ENCODE measurements at places on chromosomes 2 and 18.

DNA sequence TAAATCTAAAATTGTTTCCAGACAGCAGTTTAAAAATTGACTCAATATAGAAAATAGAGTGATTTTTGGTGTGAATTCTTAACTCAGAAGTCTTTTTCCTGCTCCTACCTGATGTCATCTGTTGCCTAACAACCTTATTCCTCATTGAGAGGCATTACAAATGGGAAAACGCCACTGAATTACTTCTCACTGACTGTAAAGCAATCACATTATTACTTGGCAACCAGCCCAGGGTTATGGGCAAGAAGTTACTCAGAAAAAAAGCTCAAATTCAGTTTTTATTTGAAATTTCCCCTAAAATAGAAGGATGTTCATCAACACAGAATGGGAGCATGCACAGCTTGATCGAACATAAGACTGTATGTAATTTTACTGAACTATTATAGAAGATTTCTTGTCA is 201.8 kb upstream of the GULP1 start:
- no peak for DNase-seq

- DNase-seq = no peak
Observed at GRCh38 chr2:9532421-9532820, 23.2 kb downstream of the ADAM17 start.

GRCh38 chr18:65487569-65487968 is 263.2 kb upstream of the CDH7 start:
- DNase-seq = no peak

- no peak for DNase-seq
Observed at GRCh38 chr2:98438190-98439133, 6.2 kb upstream of the INPP4A start.

GRCh38 chr18:12408247-12408869 is 629 bp downstream of the PRELID3A start:
- no peak for DNase-seq

DNA sequence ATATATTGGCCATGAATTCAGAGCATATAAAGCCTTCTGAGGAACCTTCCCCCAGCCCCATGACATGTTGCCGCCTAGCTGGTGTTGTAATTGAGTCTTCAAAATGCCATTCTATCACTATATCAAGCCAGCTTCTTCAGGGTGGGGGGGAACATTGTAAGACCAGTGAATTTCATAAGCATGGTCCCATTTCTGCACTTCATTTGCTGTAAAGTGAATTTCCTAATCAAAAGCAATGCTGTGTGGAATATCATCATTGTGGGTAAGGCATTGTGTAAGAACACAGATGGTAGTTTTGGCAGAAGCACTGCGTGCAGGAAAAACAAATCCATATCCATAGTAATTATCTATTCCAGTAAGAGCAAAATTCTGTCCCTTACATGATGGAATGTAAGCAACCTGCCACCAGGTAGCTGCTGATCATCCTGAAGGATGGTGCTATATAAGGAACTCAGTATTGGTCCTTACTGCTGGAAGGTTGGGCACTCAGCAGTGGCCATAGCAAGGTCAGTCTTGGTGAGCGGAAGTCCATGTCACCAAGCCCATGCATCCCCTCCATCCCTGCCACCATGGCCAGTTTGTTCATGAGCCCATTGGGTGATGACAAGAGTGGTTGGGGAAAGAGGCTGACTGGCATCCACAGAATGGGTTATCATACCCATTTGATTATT is 159.4 kb downstream of the COPS8 start:
- DNase-seq = no peak

DNA sequence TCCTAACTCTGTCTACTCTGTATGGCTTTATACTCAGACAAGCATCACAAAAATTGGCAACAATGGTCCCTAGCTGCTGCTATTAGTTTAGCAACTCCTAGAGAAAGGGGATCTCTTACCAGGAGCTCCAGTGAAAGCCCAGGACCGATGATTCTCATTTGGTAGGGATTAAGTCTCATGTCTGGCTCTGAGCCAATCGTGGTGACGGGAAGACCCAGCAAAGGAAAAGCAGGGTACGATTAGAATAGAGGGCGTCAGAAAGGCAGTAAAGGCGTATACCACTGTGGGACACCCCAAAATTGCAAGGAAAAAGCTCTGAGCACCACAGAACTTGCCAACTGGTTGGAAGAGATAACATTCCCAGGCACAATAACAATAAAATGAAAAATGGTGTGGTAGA is 129.5 kb downstream of the MTCL1 start:
- no peak for DNase-seq

DNA sequence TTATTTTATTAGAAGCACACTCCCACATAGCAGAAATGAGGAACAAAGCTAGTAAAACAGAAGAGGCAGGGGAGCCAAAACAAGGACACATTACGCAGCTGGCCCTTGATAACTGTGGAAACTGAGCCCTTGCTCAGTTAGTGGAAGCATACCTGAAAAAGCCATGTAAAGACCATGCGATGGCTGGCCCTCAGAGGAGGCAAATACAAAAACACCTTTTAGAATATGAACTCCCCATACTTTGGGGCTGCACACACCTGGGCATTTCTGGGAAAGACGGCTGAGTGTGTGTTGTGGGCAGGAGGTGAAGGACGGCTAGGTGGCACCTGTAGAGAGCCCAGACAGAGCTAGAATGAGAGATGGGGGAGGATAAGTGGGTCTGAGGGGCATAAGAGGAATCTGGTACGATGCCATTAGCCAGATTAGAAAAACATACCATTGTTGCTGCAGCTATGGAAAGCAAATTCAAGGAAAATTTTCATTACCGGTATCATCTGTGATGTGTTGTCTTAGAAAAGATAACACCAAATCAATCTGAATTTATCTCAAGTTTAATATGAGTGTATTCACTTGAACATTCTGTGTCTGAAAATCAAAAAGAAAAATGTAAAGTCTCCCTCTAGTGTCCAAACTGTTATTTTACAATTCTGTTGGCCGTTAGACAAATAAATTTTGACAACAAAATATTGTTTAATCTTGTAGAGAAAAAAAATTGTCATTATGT is 45.2 kb upstream of the SULT1C3 start:
- DNase-seq = no peak

DNA sequence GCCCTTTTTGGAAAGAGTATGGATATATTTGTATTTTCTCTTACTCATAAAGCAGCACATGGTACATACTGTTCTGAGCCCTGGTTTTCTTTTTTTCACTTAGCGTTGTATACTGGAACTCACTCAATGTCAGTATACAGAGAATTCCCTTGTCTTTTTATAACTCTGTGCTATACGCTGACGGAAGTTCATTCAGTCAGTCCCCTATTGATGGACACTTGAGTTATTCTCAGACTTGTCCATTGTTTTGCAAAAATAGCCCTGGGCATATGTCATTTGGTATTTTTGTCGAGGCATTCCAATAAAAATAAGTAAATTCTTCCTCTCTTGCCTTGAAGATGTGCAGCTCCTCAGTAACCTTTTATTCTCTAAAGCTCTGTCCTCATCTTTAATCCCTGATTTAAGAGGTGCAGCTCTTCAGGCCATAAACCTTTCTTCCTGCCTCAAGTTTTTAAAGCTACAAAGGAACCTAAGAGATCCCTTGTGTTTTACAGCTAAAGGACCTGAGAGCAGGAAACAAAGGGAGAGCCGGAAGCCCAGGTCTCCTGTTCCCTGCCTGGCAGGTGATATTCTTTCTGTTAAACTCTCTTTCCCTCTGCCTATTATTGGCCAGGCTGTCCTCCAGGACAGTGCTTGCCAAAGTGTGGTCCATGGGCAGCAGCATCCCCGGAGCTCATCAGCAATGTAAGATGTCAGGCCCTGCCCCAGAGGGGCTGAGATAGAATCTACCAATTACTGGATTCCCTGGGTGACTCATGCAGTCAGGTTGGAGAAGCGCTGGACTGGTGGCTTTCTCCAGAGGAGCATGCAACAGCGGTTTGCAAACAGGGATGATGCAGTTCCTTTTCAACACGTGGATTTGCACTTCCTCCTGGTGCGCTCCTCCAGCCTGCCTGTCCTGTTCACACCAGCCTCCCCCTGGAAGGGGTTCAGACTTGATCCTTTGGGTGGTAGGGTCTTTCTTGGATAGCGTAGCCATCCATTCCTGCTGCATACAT is 158.0 kb downstream of the NEDD4L start:
- peak; percentile 36 for DNase-seq

- DNase-seq = no peak
Observed at GRCh38 chr2:225355788-225356187, 43.7 kb upstream of the NYAP2 start.

DNA sequence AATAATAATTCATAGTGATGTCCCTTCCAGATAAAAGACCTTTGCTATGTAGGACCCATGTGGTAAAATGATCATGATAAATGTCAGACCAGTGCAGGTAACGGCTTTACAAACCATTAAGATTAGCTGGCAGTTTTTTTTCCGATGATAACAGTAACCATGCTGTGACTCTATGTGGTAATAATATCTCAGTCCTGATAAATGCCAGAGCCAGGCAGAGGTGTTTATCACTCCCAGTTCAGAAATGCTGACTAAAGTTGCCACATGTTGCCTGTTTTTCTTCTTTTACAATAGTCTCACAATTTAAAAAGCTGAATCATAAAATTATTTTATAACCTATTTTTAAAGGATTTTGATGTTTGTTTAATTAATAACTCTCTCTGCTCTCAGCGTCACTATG is 565.1 kb downstream of the ARHGAP15 start:
- no peak for DNase-seq

DNA sequence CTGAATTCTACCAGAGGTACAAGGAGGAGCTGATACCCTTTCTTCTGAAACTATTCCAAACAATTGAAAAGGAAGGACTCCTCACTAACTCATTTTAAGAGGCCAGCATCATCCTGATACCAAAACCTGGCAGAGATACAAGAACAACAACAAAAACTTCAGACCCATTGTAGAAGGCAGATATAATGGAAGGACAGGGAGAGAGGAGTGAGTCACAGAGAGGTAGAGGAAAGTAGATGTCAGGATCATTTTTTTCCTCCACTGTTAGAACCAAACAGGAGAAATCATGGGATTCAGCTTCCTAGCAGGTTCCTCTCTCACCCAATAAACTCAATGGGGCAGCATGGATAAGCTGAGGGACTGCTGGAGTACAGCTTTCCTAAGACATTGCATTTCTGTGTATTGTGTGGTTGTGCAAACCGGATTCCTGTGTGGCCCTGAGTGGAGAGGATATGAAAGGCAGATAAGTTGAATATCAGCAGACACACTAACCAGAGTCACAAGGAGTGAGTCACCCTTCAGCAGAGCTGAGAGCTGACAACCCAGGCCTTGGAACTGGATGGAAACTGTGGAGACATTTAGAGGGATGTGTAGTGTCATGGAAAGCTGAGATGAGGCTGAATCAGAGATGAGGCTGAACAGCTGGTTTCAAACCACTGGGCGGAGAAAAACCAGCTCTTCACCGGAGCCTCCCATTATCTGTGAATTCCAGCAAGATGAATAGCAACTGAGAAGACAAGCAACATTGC is 60.9 kb upstream of the MMADHC start:
- peak; percentile 16 for DNase-seq

DNA sequence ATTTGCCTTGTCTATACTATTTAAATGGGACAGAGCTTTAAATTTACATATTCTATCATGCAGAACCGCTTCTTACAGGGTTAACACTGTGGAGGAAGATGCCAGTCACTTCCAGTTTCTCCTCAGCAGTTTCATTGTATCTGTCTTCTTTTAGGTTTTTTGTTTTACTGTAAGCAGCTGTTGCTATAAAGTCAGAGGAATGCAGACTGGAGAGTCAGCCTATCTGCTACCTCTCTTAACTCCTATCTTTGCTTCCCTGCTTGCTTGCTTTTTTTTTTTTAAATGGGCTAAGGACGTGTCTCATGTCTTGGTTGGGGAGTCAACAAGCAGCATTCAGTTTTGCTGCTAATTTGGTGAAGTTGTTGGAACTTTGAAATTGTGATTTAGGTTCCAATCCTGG is 8.9 kb downstream of the EPC2 start:
- DNase-seq = no peak

DNA sequence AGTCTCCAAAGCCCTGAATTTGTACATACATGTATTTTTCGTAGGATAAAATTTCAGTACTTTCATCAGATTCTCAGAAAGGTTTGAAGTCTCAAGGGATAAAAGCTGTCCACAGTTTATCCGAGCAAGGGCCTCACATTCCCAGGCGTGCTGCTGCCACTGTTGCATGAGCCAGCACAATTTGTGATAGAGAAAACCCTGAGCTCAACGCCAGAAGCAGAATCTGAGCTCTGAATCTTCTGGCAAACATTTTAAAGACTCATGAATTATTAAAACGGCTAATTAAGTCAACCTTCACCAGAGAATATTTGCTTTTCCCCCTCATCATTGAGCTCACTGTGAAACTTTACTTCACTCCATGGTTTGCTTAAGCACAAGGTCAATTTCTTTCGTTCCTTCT is 38.5 kb upstream of the STPG4 start:
- no peak for DNase-seq

GRCh38 chr2:191952515-191953270 is 105.8 kb upstream of the CAVIN2 start:
- no peak for DNase-seq

- no peak for DNase-seq
Observed at GRCh38 chr2:217971166-217971565, 31.6 kb downstream of the TNS1 start.

GRCh38 chr2:186748354-186748753 is 54.5 kb downstream of the FAM171B start:
- DNase-seq = no peak

DNA sequence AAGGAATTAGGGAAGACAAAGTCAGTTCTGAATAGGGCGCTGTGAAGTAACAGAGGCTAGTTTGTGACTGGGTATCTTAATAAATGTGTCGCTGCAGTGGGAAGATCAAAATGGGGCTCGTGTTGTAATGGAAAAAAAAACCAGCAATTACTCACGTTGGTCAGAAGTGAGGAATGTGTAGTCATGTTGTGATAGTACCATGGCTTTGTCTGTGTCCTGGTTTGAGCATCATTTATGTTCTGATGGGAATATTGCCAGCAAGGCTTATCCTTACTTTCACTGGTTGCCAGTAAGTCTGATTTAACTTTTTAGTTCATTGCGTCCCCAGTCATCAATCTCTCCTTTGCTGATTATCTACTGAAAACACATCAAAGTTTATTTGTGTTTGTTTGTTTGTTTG is 467.6 kb downstream of the NYAP2 start:
- no peak for DNase-seq

GRCh38 chr18:48947092-48947491 is 3.7 kb downstream of the SMAD7 start:
- DNase-seq = no peak

DNA sequence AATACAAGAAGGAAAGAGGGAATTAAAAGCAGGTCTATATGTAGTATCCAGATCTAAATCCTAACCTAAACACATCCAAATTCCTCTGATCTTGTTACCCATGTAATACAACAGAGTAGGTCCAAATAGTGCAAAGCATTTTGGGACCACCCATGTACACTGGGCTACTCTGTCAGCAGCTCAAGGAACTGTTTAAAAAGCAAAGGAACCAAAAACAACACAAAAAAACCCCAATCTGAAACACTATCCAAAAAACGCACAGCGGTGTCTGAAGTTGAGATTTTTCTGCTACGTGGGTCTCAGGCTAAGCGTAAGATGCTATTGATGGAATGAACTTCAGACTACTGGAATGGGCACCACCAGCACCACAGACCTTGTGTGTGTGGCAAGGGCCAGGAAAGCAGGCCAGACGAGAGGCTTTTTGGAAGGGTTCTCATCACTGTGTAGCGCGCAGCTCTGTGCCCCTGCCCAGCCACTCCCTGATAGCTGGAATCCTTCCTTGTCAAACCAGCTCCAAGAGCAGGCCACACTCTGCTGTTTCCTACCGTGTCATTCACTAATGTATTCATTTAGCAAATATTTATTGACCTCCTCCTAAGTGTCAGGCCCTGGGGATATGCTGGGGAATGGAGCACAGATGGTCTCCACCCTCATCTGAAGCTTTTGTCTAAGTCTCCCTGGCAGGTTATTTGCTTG is 101.4 kb downstream of the COLEC12 start:
- DNase-seq = no peak
